ACHN (cell line): ENCODE measurements at places on chromosomes 3 and 15.
A peak's percentile ranks its signal among the peaks of the same experiment; 100 is the strongest.

DNA sequence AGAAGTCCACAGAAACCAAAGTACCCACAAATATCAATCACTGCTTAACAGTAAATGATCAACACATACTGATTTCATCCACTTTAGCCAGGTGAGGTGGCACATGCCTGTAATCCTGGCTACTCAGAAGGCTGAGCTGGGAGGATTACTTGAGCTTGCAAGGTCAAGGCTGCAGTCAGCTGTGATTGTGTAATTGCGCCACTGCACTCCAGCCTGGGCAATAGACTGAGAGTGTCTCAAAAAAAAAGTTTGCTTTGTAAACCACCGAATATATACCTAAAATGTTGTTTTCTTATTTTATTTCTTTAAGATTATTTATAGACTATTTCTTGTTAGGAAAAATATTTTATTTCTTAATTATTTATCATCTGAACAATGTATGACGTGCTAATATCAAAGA lies 8.7 kb upstream of the ATP13A4 start:
- no peak for DNase-seq

GRCh38 chr3:159187706-159188105 lies 385.9 kb downstream of the MFSD1 start:
- DNase-seq: no peak

GRCh38 chr3:45253316-45253715 lies 27.2 kb upstream of the TMEM158 start:
- DNase-seq: no peak

GRCh38 chr3:48695393-48695753 lies 9.7 kb upstream of the NCKIPSD start:
- DNase-seq: no peak

DNA sequence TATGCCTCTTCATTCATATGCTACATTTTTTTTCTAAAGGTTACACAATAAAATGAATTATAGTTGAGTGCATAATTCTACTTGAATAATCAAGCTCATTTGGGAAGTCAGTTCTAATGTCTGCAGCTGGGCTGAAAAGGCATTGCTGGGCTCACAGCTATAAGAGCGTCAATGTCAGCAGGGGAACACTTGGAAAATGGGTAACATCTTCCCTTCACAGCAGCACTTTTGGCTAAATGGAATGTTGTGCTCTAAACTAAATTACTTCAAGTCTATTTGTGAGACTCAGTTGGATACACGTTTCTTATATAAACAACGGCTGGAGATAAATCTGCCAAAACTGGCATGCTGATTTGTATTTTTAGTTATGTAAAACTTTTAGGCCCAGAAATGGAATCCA lies 357.8 kb downstream of the TBL1XR1 start:
- DNase-seq: no peak

DNA sequence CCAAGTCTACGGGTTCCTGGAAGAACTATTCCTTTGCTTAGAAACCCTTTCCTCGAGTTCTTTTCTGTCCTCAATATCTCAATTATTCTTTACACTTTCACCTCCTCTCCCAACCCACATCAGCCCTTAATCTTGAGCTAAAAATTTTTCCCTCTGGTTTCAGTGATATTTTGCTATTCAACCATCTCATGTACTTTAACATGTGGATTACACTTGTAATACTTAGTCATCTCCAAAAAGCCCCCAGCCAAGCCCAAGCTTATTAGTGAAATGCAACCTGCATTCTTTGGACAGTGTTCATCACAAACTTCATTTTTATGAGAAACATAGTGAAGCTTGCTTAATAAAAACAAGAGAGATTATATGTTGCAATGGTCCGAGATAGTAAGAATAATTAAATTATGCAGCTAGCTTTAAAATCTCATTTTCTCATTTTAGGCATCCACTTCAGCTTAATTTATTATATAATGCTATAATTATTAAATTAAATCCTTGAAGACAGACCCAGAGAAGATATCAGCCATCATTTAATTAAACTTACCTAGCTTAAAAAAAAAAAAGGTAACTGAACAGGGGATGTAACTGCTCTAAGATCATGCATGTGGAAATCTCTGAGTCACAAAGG lies 534.5 kb upstream of the TBL1XR1 start:
- no peak for DNase-seq

DNA sequence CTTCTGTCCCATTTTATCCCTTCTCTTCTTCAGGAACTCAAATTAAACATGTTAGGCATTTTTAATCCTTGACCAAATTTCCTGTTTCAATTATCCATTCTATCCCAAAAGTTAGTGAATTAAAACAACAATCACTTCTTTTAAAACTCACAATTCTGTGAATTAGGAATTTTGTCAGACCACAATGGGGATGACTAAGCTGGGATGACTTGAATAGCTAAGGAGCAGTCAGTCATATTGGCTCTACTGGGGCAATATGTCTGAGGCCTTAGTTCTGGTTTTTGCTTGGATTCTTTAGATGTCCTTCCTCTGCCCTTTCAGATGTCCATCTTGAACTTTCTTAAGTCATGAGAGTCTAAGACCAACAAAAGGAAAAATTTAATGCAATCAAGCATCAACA lies 178.2 kb upstream of the TGFBR2 start:
- DNase-seq: peak; percentile 55

DNA sequence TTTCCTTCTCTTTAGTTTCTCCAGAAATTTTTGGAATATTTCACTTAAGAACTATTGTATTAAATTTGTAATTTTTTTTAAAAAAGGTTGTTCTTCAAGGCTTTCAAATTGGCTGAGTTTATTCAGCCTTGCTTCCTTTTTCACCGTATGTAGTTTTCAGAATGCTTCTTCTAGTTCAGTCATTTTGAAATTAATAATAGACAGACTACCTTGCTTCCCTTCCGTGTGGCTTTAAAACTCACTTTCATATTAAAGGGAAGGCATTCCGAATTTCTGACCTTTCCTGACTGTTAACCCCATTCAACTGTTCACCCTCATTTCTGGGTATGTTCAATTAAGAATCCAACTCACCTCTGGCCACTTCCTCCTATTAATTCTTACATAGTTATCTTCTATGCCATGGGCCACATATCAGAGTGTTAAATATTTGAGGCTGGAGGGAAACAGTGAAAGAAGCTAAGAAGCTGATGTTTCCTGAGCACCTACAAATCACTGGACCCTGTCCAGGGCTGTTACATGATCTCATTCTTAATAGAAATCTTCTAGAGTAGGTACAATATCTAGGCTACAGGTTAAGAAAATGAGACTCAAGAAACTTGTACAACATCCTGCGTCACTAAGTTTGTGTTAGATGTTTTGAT lies 237.5 kb downstream of the P3H2 start:
- DNase-seq: no peak

- no peak for DNase-seq
Observed at GRCh38 chr3:151550642-151551041, 89.8 kb upstream of the IGSF10 start.

GRCh38 chr3:16600780-16601536 lies 4.3 kb downstream of the DAZL start:
- peak; percentile 67 for DNase-seq

GRCh38 chr3:157129803-157130466 lies 30.0 kb downstream of the CCNL1 start:
- no peak for DNase-seq

- no peak for DNase-seq
Observed at GRCh38 chr3:53824795-53825194, 21.4 kb downstream of the CHDH start.

- DNase-seq: peak; percentile 16
Observed at GRCh38 chr15:101501703-101502373, 12.3 kb upstream of the PCSK6 start.

GRCh38 chr15:98177966-98178592 lies 217.6 kb downstream of the ARRDC4 start:
- DNase-seq: peak; percentile 62

- DNase-seq: no peak
Observed at GRCh38 chr3:134625462-134625861, 25.4 kb downstream of the KY start.

- DNase-seq: no peak
Observed at GRCh38 chr15:47442371-47442770, 274.9 kb upstream of the SEMA6D start.

DNA sequence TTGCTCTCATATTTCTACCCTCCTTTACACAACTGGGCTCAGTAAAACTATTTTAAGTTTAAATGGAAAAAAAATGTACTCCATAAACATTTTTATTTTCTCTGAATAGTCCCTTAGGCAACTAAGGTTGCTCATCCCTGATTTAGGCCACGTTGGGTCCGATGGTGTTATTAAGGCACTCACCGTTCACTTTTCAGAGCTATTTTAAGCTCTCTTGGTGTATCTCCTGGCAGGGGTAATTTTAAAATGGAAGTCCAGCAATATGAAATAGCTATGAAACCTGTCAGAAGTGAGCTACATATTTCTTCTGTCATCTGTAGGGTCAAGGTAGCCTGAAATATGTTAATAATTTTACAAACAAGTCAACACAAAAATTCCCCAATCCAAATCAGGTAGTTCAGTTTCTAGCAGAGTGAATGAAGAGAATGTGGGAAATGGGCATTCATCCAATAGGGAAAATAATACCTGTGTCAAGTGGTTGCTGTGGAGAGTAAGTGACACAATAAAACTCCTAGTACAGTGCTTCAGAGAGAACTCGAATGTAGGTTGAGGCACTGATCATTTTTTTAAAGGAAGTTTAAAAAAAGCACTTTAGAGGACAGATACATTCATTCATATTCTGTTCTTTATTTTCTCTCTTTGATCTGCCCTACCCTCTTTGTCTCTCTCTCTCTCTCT lies 209.3 kb upstream of the FEZF2 start:
- no peak for DNase-seq

GRCh38 chr3:141971571-141971970 lies 95.1 kb downstream of the ATP1B3 start:
- no peak for DNase-seq

GRCh38 chr15:22980189-22981050 lies at the start of gene CYFIP1:
Gene CYFIP1, minus strand, starts transcription at chr15:22980368. Its CDS starts 33,083 bp downstream, at chr15:22947285.
- peak; percentile 82 for DNase-seq

GRCh38 chr3:20069178-20069532 lies 28.9 kb downstream of the KAT2B start:
- DNase-seq: no peak

DNA sequence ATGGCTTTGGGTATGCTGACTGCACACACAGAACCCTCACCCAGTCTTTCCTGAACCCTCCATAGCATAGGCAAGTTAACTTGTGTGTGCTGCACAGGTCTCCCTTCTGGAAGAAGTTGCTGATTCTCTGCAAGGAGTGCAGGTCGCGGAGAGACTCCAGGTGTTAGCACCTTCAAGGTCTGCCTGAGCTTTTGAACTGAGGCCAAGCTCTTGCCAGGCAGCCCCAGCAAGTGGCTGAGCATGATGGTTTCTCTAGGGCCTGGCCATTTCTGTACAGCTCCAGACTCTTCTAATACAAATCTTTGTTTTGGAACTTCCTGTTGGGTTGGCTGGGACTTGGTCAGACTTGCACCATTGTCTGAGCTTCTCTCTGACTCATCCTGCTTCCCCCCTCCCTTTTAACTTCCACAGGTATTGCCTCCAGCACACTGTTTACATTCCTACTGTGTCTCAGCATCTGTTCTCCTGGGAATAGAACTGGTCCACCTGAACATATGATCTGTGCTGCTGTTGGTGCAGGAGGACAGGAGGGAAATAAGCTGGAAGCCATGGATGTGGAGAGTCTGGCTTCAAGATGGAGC lies 53.3 kb downstream of the KY start:
- DNase-seq: no peak

- DNase-seq: no peak
Observed at GRCh38 chr3:149332771-149333170, 665 bp downstream of the TM4SF18 start.

DNA sequence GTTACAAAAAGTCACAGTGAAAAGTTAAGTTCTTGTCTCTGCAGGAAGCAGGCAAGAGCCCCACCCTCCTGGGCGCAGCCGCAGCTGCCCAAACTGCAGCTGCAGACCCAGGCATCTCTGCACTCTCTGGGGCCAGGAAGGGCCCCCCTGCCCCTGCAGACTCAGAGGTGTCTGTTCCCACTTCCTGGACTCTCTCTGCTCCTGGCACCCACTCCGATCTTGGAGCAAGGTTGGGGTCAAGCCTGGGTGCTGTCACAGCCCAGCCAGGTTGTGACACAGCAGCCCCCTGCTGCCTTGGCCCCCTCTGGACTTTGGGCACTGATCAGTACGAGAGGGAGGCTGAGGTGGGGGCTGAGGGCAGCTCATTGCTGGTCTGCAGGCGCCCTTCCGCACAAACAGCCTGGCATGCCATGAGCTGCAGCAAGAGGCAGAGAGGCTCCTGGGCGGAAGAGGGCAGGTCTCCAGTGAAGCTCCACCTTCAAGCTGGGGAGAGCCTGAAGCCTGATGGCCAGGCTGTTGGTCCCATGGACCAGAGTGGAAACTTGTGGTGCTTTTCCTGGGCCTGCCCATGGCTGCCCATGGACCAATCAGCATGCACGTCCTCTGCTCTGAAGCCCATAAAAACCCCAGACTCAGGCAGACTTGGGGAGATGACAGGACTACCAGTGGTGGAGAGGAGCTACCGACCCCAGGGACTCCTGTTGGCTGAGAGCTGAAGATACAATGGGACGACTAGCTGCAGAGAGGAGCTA lies 42.9 kb upstream of the LRRFIP2 start:
- no peak for DNase-seq

- DNase-seq: no peak
Observed at GRCh38 chr3:184323696-184324095, 9.3 kb downstream of the EIF4G1 start.
